Mucosa of descending colon (tissue), 3 donors: ENCODE measurements at places on chromosomes 1 and 21.

GRCh38 chr1:50415235-50416149 lies 7.8 kb downstream of the DMRTA2 start:
- no peak for DNase-seq

DNA sequence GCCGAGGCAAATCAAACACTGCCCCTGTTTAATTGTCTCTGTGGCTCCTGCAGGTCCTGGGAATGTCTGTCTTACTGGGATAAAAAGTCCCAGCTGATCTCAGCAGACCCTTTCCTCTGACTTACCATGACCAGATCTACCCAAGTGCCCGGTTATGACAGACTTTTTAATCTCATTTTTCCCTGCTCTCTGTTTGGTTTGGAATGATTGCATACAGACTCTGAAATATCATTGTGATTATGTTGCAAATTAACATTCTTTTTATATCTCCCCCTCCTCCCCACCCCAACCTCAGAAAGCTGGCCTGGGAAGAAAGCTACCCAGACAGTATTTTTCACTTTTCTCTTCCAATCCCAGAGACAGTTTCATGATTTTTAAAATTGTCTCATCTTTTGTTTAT lies 16.3 kb downstream of the RAB7B start:
- DNase-seq = no peak

DNA sequence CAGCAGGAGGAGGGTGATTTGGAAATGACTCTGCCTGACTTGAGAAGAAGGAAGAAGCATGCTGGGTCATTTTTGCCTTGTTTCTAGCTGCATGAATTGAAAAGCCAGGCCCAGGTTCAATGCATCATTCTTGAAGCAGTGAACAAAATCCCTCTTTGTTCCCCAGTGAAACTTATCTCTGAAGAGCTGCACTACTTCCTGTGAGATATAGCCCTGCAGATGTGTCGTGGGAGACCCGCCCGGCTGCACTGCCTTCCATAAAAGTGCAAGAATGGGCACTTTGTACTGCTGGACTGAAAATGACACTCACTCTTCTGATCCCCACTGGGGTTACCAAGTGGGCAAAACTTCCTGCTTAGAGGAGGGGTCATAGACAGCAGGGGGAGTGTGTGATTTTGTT lies 249.2 kb upstream of the NFIA start:
- DNase-seq = peak; percentile 68

DNA sequence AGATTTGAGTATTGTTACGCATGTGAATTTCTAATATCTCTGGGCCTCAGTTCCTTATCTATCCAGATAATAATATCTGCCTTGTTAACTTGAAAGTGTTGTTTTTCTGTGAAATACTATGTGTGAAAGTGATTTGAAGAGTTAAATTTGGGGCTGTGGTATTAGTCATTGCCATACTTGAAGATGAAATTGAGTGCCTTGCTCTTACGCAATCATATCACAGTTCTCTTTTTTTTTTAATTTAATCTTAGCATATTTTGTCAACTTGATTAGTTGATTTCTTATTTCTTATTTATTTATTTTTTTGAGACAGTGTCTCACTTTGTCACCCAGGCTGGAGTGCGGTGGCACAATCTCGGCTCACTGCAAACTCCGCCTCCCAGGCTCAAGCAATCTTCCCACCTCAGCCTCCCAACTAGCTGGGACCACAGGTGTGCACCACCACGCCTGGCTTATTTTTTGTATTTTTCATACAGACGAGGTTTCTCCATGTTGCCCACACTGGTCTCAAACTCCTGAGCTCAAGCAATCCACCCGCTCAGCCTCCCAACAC lies 31.0 kb downstream of the AGO4 start:
- no peak for DNase-seq

DNA sequence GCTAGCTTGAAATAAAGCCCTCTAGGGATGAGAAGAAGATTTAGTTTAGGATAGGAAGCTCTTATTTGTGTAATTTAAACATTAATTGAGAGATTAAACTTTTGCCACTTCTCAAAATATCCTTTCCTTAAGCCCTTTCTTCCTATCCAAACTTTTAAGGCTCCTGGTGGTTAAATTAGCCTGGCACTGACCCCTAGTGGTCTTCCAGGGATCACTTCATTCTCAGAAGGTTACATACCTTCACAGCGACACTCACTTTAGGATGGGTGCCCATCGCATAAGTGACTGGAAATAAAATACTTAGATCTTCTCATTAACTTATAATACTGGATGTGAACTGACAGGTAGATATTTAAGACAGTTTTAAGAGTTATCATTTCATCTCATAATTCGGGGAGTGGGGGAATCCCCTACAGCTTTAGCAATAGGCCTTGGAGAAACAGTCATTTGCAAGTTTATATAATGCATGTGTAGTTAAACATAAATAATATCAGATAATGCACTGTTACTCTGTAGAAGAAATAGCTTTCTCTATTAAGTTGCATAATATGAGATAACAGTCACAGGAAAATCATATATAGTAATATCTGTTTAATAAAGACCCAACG lies 7.4 kb downstream of the LHX9 start:
- DNase-seq = peak; percentile 67

DNA sequence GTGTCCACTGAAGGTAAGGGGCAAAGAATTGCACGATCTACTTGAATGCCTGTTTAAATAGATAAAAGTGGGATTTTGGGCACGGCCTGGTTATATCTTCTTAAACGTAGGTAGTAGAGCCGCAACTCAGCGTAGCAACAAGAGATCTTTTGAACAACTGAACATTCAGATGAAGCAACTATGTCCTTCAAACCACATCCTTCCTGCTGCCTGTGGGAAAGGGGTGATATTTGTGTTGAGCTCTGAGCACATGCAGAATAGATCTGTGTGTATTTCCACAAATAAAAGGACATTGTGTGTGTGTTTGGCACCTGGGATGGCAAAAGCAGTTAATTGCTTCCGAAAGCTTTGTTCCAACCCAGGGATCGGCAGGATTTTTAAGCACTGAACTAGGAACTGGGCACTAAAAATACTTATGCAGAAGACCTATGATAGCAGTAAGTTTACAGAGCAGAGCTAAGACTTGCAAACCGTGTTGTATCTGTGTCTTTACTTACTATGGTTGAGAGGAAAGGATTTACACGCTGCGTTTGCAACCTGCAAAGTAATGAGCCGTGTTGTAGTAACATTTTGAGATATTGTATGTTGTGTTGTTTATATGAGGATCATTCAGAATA lies 333.4 kb downstream of the CHRM3 start:
- DNase-seq = peak; percentile 47

- DNase-seq = no peak
Observed at GRCh38 chr1:192530254-192530653, 45.3 kb upstream of the RGS1 start.

DNA sequence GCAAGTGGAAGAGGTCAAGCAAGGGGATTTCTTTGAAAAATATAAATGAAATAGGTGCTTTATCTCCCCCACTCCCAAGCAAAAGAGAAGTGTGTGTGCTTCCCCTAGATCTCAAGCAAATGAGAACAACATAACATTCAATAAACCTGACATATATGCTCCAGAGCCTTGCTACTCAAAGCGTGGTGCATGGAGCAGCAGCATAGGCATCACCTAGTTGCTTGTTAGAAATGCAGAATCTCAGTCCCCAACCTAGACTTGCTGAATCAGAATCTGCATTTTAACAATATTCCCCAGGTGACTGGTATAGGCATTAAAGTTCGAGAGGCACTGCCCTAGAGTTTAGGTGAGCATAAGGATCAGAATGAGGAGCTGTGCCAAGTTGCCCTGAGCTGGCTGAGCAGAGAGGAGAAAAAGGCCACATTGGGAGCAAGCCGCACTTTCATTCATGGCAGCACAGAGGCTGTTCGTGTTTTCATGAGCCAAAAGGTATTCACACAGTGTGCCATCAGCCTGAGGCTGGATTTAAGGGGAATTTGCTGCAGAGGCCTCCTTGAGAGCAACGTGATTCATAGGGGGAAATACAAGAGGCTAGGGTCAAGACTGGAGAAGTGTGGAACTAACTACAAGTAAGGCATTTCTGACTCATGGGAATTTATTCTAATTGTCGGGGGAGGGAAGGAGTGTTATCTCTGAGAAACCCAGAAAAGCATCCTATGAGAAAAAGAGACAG lies 14.3 kb upstream of the LPAR3 start:
- no peak for DNase-seq

DNA sequence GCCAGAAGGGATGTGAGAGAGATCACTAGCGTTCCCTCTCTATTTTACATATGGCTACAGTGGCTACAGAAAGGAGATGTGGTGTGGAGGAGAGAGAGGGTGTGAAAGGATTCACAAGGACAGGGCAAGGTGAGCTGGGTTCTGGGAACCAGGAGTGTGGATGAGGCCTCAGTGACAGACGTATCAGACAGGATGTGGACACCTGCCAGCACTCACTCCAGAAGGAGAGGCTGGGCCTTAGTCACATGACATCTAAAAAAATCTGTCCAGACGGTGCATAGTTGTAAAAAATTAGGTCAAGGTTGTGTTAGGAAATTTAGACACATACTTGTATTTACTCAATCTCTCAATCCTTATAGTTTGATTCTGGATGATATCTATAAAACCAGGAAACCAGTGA lies 10.6 kb downstream of the TRIM67 start:
- DNase-seq = no peak

- DNase-seq = peak; percentile 28
Observed at GRCh38 chr1:172398970-172399755, 21.3 kb upstream of the C1orf105 start.

GRCh38 chr1:77540501-77541161 lies 141.8 kb downstream of the ZZZ3 start:
- DNase-seq = no peak

DNA sequence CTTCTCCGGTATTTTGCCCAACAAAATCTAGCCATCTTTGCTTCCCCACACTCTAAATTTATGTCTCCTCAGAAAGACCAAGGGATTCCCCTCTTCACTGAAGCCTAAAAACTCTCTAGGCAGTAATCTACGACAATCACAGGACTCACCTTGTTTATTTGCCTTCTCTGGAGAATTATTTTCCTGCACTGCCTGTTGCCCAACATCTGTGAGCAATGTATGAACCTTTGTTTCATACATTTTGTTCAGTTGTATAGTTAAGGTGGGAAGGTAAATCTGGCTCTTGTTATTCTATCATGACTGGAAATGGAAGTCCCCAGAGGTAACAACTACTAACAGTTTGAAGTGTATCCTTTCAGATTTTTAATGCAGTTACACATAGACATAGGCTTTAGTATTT lies 2.2 kb downstream of the COPA start:
- DNase-seq = no peak

DNA sequence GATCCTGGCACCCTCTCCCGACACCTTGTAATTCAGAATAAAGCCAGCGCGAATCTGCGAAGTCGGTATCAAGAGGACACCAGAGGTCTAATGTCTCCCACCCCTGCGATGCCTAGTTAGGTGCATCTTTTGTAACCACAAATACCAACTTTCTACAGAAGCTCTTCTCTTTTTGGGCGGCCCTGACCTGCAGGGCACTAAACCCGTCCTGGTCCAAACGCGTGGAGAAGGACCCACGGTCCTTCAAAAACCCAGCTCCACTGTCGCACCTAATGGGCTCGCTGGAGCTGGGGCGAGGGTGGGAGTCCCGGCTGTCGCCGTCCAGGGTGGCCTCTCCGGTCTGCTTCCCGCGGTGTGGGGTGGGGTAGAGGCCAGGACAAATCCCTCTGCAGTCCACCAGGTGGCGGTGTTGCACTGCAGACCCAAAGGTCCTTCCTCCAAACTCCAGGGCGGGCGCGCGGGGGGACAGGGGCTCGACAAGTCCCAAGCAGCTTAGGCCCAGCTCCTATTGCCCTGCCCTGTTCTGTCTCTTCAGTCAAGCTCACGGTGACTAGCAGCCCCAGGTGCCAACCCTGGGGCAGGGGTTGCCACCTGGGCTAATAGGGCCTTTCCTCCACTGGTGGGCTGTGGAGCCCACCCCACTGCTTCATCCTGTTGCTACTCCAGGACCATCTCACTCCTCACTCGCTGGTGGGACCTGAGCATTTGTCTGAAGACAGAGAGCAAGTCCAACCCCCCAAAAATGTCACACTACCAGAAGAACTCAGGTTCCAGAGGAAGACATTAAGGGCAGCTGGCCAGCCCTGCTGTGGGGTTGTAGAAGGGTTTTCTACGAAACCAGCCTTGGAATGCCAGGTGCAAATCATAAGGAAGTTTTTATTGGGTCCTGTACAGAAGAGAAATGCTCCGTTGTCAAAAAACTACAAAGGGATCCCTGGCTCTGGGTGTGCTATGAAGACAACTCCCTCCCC lies 2.8 kb downstream of the HES3 start:
- peak; percentile 86 for DNase-seq

GRCh38 chr21:42294273-42294880 lies 20.8 kb downstream of the TFF3 start:
- DNase-seq = no peak

DNA sequence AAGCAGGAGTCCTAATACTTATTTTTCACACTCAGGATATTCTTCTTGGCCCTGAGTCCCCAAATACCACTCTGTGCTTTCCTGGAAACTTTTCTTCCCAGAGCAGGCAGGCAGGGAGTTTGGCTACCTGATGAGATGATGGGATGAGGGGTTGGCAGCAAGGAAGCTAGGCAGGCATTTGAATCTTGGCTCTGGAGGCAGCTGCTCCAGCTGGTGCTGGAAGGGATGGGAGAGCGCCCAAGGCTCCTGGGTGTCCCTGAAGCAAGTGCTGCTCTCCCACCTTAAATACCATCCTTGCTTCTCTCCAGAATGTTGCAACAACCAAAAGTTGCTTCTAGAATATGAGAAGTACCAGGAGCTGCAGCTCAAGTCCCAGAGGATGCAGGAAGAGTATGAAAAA lies 48.0 kb upstream of the TMEM125 start:
- DNase-seq = no peak

DNA sequence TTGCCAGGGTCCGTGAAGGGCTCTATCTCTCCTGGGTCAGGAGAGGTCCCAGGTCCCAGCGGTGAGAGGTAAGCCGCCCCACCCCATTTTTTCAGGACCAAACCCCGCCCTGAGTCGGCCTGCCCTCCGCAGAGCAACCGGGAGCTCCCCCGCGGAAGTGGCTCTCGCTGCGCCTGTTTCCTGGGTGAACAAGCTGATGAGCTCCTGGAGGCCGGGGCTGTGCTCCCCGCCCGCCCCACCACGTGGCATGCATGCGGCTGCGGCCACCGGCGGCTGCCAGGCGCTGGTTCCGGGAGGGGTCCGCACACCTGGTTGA lies 32.0 kb downstream of the ZBTB17 start:
- no peak for DNase-seq

DNA sequence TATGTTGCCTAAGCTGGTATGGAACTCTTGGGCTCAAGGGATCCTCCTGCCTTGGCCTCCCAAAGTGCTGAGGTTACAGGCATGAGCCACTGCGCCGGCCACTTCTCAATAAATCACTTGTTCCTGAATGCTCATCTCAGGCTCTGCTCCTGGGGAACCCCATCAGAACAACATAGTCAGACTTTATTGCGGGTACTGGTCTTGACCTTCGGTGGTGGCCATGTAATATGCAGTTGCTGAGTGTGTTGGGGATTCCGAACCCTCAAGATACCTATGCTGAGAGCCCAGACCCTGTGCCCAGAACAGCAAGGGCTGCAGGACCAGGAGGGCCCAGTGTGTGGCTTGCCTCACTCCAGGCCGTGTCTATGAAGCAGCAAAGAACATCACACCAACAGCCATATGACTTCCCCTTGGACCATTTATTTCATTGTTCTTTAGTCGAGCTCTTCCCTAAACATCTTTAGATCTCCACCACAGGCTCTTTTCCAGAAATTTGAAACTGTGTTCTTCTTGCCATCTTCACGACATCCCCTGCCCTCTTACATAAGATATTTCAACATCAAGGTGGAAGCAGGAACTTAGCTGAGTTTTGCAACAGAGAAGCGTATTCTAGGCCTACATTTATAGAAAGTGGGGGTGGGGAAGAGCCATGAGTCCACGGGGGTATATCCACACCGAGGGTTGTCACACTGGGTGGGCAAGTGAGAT lies 12.7 kb upstream of the SDHB start:
- no peak for DNase-seq

- DNase-seq = peak; percentile 26
Observed at GRCh38 chr1:42946120-42946898, 12.4 kb downstream of the SLC2A1 start.
